ENCODE measurements at places on chromosomes 3 and 15.

DNA sequence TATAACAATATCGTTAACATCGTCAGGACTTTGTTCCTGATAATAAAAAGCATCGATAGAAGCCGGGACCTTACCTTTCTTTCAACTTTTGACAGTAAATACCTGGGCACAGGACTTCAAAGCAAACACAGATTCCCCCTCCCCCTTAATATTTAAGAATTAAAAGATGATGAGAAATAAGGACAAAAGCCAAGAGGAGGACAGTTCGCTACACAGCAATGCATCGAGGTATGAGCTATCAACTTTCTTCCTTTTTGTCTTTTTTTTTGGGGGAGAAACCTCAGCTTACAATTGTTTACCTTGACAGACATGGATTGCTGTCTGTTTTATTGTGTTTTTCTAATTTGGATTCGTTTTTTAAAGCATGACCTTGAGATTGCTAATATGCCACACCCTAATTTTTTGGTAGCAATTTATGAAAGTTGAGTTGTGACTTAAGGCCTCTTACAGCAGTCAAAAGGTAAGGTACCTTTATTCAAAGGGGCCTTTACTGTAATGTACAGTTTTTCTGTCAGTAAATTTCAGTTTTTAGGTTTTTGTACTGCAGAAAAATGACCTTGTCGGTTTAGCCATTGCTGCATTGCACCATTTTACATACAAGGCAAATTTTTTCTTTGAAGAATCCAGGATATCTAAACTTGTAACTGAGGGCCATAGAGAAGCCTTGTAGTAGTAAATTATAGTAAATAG lies 1.1 kb downstream of the CHD2 start:
- peak; percentile 36 for DNase-seq

GRCh38 chr3:13521309-13521708 lies 27.6 kb upstream of the FBLN2 start:
- no peak for DNase-seq

DNA sequence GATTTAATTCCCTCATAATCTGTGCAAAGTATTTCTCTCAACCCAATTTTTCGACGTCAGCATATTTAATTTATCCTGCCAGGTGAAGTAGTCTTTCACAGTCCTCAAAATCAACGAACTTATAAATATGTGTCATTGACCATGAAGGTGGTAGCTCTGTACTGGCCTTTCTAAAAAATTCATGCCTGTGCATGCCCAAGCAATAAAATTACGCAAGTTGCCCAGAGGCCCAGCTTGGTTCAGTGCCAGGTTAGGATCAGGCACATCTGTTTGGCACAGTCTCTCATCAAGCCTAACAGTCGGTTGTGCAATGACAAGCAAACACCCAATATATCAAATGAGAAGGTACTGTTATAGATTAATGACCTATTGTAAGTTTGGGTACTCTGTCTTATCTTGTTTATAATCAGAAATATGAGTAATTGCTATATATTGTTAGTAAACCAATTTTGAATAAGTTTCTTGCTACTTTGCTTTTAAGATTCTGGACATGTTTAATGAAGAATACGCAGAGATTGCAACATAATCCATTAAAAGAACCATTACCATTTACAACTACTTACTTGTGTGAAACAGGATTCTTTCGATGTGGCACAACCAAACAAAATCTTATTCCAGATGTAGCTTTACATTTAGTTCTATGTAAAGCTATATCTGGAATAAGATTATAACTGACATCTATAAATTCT lies 159.0 kb upstream of the IL12A start:
- peak; percentile 81 for DNase-seq

- no peak for DNase-seq
Observed at GRCh38 chr3:11545186-11545851, 98.4 kb downstream of the VGLL4 start.

GRCh38 chr15:72566973-72567372 lies 87.5 kb upstream of the GOLGA6B start:
- no peak for DNase-seq

- DNase-seq: no peak
Observed at GRCh38 chr15:39787479-39787878, 4.8 kb upstream of the FSIP1 start.

GRCh38 chr15:32943711-32944110 lies 225.9 kb downstream of the GREM1 start:
- DNase-seq: no peak

GRCh38 chr15:74725845-74726773 lies 781 bp upstream of the CYP1A1 start:
- peak; percentile 42 for DNase-seq

DNA sequence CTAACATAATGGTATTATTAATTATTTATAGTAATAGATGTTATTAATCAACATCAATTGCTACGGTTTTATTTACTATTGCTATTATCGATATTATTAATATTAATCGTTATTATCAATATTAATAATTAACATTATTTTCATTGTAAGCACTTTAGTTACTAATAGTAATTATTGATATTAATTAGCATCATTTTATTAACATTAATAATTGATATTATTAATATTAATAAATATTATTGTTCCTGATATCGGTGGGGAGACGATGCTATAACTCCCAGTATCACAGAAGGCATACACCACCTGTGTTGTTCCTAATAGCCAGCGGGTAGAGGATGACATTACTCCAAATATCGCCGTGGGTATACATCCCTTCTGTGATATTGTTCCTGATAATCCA lies 335.5 kb downstream of the MEX3B start:
- no peak for DNase-seq

DNA sequence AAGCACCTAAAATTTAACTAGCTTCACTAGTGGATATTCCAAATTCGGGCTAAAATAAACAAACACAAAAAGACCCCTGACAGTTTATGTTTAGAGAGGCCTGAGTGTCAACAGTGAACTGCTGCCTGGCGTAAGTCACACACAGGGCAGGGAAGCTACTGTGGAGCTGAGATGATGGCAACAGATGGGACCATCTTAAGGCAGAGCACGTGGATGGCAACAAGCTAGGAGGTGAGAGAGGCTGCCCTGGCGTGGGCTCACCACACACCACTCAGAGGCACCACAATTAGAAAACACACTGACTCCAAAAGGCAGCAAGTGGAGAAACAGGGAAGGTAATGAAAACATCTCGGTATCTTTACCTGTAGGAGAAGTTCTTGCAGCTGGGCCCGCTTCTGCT lies 93.3 kb downstream of the ATP1B3 start:
- no peak for DNase-seq

DNA sequence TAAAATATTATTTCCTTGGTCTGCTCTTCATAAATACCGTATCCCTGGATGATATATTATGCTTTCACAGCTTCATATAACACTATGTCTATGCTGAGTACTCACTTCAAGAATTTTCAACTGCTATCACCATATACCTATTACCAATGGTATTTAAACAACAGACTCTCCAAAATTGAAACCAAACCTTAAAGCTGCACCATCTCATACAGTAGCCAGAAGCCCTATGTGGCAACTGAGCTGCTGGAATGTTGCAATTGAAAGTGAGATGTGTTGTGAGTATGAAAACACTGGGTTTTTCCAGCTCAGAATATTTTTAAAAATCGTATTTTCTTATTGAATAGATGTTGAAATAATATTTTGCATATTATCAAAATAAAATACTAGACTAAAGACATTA lies 130.1 kb upstream of the GOLGA6L6 start:
- DNase-seq: no peak

GRCh38 chr3:180624714-180625113 lies 22.8 kb downstream of the TTC14 start:
- no peak for DNase-seq

- DNase-seq: no peak
Observed at GRCh38 chr15:65194826-65195547, 9.8 kb upstream of the CLPX start.

- DNase-seq: no peak
Observed at GRCh38 chr3:140927279-140928069, 14.2 kb upstream of the SLC25A36 start.

- DNase-seq: peak; percentile 59
Observed at GRCh38 chr15:91224755-91225380, 124.8 kb downstream of the SV2B start.

- DNase-seq: peak; percentile 29
Observed at GRCh38 chr3:125375950-125376679, 990 bp upstream of the ZNF148 start.

- DNase-seq: no peak
Observed at GRCh38 chr3:102079809-102080197, 230.5 kb downstream of the NFKBIZ start.

DNA sequence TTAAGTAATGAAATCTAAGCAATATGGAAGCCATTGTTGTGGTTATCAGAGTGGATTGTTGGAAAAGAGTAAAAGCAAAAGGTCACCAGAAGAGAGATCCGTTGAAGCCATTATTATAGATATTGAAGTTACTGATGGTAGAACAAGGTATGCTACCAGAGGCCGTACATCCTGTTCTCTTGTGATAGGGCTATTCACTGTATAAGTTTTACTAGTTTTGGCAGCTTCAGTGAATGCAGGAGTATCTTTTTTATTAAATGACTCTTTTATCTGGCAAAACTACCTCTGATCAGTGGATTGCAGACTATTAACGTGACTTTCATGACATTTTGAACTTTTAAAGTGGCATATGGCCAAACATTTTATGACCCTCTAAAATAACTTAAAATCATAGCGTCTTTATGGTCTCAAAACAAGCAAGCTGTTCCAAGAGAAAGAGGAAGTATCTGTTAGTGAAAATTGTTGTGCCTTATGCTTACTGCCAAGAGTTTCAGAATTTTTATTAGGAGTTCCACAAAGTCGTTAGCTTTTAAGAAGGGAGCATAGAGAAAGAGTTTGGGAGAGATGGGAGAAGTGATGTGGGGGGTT lies 102.9 kb downstream of the LRRC49 start:
- no peak for DNase-seq

GRCh38 chr3:179074656-179075055 lies 3.0 kb upstream of the ZMAT3 start:
- no peak for DNase-seq

DNA sequence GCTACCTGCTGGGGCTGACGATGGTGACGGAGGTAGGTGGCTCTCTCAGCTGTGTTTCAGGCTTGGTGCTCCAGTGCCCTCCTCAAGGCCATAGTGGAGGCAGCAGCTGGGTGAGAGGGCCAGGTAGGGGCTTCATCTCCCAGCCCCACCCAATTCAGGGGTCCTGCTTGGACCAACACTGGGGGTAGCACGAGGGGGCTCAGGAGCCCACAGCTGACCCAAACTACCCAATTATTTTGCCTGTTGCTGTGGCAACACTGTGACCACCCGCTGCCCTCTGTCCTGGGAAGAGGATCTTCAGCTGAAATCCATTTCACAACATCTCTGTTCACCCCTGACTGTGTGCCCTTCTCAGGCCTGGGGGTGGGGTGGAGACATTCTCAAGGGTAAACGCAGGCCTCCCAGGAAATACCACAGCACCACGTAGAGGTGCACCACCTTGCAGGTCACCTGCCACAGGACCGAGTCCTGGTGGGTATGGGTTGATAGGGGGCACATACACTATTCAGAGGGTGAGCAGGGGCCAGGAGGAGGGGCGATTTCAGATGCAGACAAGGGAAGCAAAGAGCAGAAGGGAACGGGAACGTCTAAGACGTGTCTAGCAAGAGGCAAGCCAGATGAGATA lies 62.7 kb downstream of the GRIP2 start:
- DNase-seq: no peak

GRCh38 chr3:136753326-136753939 lies 1.3 kb upstream of the STAG1 start:
- DNase-seq: no peak

- no peak for DNase-seq
Observed at GRCh38 chr3:187222801-187223200, 25.5 kb downstream of the RTP1 start.

DNA sequence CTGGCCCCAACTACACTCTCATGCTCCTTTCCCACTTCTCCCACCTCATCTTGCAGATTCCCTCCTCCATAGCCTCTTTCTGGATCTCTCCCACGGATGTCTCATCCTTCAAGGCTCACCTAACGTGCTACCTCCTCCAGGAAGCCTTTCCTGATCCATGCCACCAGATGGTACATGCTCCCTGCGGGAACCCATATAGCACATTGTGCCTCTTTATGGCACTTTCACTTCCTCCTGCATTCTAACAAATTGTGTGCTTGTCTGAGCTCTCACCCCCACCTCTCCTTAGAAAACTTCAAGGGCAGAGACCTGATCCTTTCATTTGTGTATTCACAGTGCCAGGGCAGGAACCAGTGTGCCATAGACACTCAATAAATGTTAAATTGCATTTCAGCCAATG lies 63.0 kb downstream of the HES1 start:
- DNase-seq: no peak

- DNase-seq: no peak
Observed at GRCh38 chr15:90126596-90127435, 24.5 kb upstream of the IDH2 start.

- no peak for DNase-seq
Observed at GRCh38 chr3:190346541-190346940, 24.3 kb upstream of the CLDN1 start.

DNA sequence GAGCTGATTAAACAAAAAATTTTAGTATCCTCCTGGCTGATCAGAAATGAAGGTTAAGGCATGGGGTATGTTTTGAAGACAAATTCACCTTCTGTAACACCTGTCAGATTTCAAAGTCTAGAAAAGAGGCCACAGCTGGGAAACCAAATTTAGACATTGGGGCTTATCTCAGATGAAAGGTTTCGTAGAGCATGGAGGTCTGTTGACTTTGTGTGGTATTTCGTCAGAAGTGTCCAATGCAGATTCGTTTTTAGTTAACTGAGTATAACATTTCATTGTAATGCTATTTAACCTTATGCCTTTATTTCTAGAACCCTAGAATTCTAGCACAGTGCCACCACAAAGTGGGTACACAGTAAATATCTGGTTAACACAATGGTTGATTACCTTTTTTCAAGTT lies 61.7 kb downstream of the FNDC3B start:
- DNase-seq: no peak

GRCh38 chr3:94258851-94259250 lies 196.0 kb downstream of the NSUN3 start:
- DNase-seq: no peak

DNA sequence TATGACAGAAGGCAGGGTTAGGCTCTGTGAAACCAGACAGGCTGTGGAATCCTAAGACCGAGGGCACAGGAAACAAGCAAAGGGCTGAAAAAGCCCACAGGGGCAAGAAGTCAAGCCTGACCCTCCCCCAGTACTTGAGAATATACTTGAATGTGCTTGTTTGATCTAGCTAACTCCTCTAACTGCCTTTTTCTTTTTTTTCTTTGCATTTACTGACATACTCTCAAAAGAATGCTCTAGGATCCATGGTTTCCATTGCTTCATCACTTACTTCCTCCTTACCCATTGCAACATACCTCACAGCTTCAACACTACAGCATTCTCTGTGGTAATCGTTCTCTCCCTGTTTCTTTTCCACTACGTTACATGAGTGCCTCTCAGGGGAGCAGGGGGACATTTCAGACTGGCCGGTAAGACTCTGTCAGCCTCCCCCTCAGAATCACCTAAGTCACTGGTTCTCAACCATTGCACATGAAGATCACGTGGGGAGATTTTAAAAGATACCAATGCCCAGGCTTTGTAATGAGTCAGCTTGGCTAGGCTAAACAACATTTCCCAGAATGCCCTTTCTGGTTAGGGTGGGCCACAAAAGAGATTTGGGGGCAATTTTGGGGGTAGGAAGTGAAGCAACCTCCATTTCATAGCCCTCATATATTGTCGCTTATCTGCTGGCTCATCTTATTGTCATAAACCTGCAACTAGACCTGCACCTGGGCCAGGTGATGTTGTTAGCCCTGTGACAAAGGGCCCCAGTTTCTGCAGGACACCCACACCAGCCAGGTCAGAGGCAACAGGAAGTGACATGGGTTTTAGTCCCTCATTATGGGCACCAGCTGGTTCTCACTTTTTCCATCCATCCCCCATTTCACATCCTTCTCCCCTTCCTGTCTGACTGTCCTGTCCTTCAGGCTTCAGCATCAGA lies 24.6 kb upstream of the RSL24D1 start:
- DNase-seq: no peak

GRCh38 chr3:158649791-158650190 lies 5.5 kb downstream of the GFM1 start:
- DNase-seq: peak; percentile 65
